ENCODE measurements at places on chromosomes 11 and 22.

GRCh38 chr11:60942970-60943565 is 8.9 kb downstream of the SLC15A3 start:
- DNase-seq = no peak

DNA sequence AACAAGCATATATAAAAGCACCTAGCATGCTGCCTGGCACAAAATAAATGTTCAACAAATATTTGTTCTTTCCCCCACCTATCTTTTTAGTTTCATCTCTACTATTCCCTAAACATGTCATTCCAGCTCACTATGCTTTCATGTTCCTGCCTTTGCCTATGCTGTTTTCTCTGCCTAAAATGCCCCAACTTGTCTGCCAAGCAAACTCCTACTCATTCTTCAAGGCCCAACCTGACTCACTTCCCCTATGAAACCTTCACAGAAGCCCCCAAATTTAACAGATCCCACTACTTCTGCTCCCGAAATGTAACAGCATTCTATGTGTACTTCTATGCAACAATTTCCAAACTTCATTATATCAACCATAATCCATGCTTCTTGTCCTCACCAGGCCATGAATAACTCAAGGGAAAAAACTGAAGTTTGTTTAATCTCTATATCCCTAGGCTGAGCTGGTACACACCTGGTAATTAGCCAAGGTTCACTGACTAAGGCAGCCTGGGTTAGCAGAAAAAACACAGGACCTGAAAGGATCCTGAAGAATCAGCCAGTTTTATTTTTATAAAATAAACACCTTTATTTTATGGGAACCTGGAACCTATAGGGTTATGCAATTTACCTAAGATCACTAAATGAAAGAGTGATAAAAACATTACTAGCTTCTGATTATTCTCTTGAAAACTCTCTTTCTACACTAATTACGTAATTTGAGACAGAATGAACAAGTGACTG is 72.2 kb downstream of the PAK1 start:
- no peak for DNase-seq

- no peak for DNase-seq
Measured at GRCh38 chr11:880447-880846, 30.2 kb downstream of the CHID1 start.

- no peak for DNase-seq
Measured at GRCh38 chr22:20429254-20430100, 8.1 kb downstream of the SCARF2 start.

GRCh38 chr11:58030653-58031052 is at the start of gene OR6Q1:
Gene OR6Q1 (plus strand): TSS chr11:58030953. CDS start chr11:58030953, 0 bp downstream.
- DNase-seq = no peak

GRCh38 chr11:33899400-33900037 is 7.6 kb upstream of the LMO2 start:
- DNase-seq = no peak

- DNase-seq = no peak
Measured at GRCh38 chr11:58392746-58393145, 13.9 kb downstream of the OR5B3 start.

- DNase-seq = no peak
Measured at GRCh38 chr11:86070142-86071056, 1.5 kb upstream of the PICALM start.

DNA sequence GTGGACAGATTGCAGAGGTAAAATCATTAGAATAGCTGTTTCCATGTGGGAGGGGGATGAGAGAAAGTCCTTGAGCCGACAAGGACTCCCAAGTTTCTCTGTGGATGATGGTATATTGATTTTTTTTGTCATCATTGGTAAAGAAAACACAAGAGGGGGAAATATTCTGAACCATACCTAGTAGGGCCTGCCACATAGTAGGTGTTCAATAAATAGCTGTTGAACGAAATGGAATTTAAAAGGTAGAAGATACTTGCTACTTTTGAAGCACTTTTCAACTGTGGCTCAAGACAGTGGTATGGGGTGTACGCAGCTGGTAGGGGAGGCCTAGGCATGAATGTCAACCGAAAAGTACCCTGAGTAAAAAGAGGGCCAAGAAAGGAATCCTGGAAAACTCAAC is 2.1 kb downstream of the CAVIN3 start:
- no peak for DNase-seq

DNA sequence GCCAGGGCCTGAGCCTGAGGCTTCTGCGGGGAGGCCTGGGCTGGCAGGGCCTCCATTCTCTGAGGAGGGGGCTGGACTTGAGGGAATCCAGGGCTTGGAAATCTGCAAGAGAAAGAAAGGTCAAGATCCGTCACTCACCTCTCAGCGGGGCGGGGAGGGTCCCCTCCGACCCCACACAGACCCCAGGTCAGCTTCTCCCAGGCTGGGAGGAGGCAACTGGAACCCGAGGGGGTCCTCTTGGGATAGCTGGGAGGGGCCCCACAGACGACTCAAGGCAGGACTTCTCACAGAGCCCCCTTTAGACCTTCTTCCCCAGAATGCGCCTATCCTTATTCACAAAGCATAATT is 11.0 kb downstream of the TNKS1BP1 start:
- DNase-seq = no peak

DNA sequence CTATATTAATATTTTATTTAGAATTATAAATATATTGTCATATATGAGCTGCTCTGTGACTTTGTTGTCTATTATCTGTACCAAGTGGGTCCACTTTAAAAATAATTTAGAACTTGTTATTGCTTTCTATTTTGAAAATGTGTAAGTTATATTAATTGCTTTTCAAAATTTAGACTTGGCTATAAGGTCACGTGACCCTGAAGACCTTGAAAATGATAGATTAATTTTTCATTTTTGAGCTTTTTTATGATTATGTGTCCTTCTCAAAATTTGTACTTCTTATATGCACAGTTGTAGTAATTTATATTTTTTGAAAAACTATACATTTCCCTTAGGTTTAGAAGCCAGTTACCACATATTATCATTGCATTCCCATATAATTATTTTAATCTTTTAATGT is 697.0 kb upstream of the ANO5 start:
- DNase-seq = no peak

DNA sequence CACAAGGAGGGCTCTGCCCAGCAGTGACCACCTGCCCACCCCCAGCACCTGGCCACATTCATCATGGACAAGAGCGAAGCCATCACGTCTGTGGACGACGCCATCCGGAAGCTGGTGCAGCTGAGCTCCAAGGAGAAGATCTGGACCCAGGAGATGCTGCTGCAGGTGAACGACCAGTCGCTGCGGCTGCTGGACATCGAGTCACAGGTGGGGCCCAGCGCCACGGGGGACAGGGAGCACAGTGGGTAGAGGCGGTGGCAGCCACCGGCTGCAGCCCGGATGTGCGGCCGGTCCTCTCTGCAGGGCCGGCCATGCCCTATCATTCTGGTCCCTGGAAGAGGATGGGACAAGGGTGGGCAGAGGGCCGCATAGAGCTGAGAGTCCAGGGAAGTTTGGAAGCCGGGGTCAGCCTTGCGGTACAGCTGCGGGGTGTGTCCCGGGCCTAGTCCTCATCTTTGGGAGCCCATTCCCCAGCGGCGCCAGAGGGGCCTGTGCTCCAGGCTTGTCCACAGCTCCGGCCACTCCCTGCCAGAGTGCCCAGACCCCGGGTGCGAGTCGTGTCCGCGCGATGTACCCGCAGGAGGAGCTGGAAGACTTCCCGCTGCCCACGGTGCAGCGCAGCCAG is 14.1 kb downstream of the EPS8L2 start:
- no peak for DNase-seq

DNA sequence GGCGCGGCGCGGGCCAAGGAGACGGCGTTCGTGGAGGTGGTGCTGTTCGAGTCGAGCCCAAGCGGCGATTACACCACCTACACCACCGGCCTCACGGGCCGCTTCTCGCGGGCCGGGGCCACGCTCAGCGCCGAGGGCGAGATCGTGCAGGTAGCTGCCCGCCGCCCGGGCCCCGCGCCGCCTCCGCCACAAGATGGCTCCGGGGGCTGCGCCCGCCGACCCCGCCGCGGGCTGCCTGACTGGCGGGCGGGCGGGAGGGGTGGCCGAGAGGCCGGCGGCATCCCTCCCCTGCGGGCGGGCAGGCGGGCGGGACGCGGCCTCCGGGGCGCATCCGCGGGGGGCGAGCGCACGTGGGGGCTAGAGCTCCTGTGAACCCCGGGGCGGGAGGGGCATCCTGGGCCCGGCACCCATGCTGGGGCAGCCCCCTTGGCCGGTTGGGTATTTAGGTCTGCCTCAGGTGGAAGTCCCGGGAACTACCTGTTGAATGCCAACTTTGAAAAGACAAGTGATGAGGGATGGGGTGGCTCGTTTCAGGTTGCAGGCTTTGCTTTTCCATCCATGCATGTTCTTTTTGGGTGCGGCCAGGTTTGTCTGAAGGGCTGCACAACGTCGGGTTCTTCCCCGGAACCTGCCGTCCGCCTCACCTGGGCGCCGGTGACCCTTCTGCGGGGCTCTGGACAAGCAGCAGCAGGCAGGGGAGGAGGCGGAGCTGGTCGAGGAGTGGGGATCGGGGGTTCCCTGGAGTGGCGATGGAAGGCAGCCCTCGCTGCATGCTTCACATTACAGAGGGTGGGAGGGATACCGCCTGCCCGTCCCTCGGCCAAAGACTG is 760 bp downstream of the ZNRF3 start:
- DNase-seq = no peak

GRCh38 chr11:94968334-94968958 is 4.9 kb downstream of the CWC15 start:
- no peak for DNase-seq

Data from Panc1 (cell line).